ENCODE measurements at places on chromosomes 6 and 20. TPM values are rescaled to one million over a fixed set of nuclear protein-coding genes. Genes with fewer than 3 reads are reported as not detected.

DNA sequence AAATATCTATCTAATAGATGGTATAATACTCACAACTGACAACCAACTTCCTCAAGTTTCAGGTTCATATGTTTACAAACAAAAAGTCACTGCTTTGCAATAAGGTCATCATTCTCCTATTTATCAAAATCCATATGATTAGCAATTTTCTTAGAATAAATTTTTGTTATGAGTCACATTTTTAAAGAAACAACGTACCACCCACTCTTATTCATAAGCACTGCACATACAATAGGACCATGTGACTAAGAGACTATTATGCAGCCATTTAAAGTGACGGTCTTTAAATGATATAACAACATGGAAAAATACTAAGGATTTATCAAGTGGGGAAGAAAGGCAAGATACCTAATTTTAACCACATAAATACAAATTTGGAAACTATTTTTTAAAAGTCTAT is 40.0 kb downstream of the REPS1 start:
- DNase-seq = no peak

- DNase-seq = no peak
Observed at GRCh38 chr6:44701637-44702101, 314.2 kb downstream of the CDC5L start.

DNA sequence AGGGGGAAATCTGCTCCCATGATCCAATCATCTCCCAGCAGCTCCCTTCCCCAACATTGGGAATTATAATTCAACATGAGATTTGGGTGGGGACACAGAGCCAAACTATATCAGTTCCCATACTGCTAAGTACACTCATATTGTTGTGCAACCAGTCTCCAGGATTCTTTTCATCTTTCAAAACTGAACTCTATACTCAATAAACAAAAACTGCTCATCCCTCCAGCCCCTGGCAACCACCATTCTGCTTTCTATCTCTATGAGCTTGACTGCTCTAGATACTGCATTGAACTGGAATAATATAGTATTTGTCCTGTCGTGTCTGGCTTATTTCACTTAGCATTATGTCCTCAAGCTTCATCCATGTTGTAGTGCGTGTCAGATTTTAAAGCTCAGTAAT is 42.9 kb downstream of the STX11 start:
- DNase-seq = no peak

DNA sequence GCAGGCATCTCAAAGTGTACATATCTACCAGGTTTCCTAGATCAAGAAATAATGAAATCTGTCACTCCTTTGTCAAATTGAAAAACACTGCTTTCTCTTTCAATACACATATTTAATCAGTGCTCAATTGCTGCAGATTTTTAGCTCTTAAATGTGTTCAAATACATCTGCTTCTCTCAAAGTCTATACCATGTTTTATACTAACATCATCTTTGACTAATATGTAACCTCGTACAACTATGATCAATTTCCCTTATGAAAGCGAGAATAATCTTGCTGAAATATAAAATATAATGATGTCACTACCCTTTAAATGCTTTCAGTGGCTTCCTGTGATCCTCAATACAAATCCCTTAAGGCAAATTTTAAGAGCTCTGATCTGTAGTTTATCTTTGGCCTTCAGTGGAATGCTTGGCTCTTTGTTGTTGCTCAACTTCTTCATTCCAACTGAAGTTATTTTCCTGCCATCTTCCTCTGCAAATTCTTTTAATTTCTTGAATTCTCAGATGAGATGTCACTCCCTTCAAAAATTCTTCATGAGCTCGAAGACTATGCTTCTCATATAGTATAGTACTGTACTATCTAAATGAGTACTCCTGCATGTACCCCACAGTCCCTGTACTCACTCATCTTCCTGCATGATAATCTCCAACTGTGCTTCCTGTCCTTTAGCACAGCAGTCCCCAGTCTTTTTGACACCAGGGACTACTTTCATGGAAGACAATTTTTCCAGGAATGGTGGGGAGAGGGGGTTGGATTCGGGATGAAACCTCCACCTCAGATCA is 545.1 kb upstream of the GJE1 start:
- DNase-seq = no peak

GRCh38 chr6:31776485-31776988 is 591 bp downstream of the VWA7 start:
- DNase-seq = peak; percentile 35

DNA sequence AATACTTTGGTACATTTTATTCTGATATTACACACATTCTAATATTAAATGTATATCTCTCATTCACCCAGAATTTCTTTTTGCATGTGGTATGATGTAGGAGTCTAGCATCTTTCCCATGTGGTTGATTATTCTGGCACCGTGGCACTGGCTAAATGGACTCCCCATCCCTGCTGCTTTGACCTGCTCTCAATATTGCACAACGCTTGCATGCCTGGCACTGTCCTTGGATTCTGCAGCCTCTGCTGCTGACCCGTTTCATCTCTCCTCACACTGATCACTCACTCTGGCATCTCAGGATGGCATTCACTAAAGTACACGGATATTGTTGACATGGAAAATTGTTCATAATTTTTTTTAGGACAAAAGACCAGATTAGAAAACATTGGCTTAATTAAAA is 11.5 kb upstream of the DACT2 start:
- DNase-seq = no peak

DNA sequence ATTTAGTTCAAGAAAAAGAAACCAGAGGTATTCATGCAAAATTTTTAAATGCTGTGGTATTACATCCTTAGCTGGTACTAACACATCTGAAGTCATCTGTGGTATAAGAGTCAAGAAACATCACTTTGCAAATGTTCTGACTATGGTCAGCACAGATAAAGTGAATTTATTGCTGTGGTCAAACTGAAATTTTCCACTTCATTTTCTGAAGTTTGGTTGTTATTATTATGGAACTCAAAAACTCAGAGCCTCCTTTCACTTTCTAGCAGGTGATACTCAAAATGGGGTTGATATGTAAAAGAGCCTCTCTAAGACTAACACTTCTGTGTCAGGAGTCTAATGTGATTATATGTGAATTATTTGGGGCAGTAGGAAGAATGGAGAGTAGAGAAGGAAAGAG is 257.8 kb downstream of the RNGTT start:
- DNase-seq = no peak

- no peak for DNase-seq
Observed at GRCh38 chr6:25902071-25902470, 28.0 kb upstream of the SLC17A3 start.

DNA sequence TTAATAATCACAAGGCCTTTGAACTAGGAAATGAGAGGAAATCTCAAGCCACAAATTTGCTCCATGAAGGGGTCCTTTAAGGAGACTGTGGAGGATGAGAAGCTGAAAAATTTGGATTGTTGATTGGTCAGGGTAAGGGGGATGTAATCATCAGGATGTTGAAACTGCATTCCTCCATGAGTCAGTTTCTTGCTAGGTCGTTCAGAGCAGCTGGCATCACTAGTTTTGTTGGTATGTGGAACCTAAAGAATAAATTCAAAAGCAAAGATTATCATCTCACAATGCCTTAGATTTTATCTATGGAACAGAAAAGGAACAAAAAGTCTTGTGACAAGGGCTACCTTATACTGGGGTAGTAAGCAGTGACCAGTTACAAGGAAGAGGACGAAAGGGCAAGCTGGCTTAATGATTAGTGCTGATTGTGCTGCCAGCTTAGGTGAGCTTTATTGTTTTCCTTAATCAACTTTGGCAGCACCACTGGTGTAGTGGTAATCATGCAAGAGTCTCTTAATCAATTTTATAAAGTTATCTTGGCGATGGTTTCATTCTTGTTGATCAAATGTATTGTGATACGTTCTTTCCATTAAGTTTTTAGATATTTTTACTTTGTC is 36.6 kb downstream of the CRISP2 start:
- DNase-seq = no peak

DNA sequence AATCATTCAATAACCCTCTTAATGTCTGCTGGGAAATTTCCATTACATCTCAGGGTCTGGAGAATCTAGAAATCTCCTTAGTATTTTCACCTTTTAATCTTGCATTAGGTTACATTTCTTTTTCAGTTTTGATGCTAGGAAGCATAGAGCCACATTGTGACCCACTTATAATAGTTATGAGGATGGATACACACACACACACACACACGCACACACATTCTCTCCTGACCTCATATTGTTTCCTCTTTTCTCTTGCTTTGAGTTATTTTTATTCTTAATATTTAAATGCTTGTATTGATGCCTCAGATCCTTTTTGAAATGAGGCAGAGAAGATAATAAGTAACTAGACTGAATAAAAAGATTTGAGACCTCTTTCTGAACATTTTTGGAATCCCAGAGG is 128.4 kb downstream of the KLHL32 start:
- DNase-seq = no peak

DNA sequence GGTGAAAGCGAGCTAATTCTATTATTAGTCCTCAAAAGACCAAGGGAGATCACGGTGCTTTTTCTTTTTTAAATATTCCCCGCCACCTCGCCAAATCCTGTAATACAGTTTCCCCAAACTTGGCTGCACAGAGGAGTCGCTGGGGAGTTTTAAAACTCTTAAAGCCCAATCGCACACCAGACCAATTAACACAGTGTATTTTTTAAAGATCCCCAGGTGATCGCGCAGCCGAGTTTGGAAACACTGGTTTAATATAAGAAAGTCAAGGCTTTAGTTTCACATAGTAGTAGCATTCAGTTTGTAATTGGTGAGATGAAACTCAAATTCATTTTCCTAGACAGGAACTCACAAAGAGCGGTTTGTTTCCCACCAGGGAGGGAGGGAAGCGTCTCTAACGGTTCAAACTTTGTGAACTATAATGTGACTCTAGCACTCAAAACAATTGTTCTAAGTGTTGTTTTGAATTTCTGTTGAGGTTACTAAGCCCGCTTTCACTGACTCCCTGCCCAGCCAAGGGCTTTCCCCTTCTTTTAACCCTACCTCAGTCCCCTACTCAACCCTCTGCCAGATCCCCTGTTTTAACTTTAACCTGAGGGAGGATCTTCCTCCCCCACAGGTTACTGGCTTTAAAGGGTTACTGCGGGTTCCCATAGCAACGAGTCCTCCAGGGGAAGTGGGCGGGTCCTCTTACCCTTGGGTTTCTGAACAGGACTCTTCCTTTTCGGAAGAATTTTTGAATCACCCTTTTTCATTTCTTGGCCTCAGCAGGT is 25.7 kb upstream of the BTBD3 start:
- peak; percentile 55 for DNase-seq

DNA sequence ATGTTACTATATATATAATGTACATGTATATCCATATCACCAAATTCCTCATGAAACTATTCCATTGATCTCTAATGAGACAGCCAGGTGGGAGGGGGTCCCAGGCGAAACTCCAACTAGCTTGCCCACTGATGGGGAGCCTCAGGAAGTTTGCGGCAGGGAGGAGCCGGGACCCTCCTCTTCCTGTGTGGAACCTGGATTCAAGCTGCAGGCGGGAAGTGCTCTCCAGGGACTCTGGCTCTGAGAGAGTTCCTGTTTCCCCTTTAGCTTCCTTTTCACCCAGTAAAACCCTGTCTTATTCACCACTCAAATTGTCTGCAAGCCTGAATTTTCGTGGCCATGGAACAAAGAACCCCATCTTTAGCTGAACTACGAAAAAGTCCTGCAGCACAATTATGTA is 152.2 kb downstream of the OPN5 start:
- DNase-seq = peak; percentile 42

DNA sequence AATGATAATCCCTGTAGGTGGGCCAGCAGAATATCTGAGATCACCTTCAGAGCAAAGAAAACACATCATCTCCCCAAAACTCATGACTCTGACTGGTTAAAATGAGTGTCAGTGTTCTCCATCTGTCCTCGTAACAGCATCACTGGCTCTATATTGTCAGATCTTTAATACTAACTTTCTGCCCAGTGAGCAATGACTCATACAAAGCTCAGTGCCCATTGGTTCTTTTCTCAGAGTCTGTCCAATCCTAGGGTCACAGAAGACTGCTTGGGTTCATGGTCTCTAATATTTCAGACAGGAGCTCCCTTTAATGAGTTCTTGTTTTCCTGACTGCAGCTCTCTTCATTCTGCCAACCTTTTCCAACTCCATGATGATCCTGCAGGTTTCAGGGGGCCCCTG is 36.4 kb downstream of the HLA-DPB1 start:
- no peak for DNase-seq

GRCh38 chr20:49559411-49560081 is 8.4 kb downstream of the PTGIS start:
- DNase-seq = no peak

- no peak for DNase-seq
Observed at GRCh38 chr20:8255945-8256632, 124.0 kb downstream of the PLCB1 start.

GRCh38 chr6:28758046-28758817 is 165.6 kb downstream of the TRIM27 start:
- no peak for DNase-seq

- DNase-seq = no peak
Observed at GRCh38 chr6:12656906-12657305, 59.7 kb upstream of the PHACTR1 start.

- DNase-seq = no peak
Observed at GRCh38 chr6:28208111-28208659, 16.9 kb upstream of the ZSCAN9 start.

DNA sequence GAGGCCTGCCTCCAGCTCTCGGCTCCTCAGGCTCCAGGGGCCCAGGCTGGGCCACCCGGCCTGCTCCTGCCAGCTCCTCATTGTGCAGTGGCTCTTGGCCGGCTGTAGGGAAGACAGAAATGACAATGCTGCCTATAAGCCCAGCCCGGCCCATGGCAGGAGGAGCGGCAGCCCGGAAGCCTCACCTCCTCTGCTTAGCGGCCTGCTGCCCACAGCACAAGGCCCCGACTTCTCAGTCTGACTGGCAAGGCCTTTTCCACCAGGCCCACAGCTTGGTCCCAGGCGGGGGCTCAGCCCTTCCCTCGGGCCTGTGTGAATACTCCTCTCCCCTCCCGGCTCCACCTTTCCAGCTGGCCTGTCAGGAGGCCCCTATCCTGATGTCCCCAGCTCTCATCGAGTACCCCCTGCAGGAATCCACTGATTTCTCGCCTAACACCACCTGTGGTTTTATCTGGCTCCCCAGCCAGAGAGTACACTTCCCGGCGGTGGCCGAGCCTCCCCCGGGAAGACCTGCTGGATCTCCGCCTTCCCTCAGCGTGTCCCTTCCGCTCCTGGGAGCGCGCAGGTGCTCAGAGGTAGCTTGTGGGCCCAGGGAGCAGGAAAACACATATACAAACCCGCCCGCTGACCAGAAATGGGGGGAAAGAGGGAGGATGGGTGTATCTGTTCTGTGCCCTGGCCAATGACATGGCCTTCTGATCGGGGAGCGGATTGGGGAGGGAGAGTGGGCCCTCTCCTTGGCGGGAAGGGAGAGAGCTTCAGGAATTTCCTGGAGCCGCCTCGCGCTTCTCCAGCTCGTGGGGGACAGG is 963 bp downstream of the DDRGK1 start:
- peak; percentile 54 for DNase-seq

GRCh38 chr20:50992733-50993457 is 30.0 kb downstream of the KCNG1 start:
- no peak for DNase-seq

- no peak for DNase-seq
Observed at GRCh38 chr6:45737331-45738056, 278.2 kb downstream of the CLIC5 start.

The FAM209B gene
- 0.84 TPM for polyA plus RNA-seq

The GLP1R gene
- polyA plus RNA-seq = 3.5 TPM

The GDAP1L1 gene
- 1.4 TPM for polyA plus RNA-seq

The RSPH4A gene
- polyA plus RNA-seq = 0.20 TPM

The PPIL6 gene
- polyA plus RNA-seq = 2.2 TPM

The CLPSL2 gene
- polyA plus RNA-seq = not detected

The BACH2 gene
- polyA plus RNA-seq = 0.61 TPM

The VPS52 gene
- 34.6 TPM for polyA plus RNA-seq

The NEDD9 gene
- 20.9 TPM for polyA plus RNA-seq

The CPNE5 gene
- 27.5 TPM for polyA plus RNA-seq

The C6orf58 gene
- polyA plus RNA-seq = not detected

The TMEM244 gene
- polyA plus RNA-seq = not detected

The TCF21 gene
- polyA plus RNA-seq = 7.9 TPM

The RNF146 gene
- 34.6 TPM for polyA plus RNA-seq

The PLAGL1 gene
- polyA plus RNA-seq = 10.5 TPM

The LGSN gene
- polyA plus RNA-seq = not detected

All from right cardiac atrium (tissue), 5 donors.